Psoas muscle (tissue), 8 donors: ENCODE measurements at places on chromosomes 6 and 20. TPM values are rescaled to one million over a fixed set of nuclear protein-coding genes. Genes with fewer than 3 reads are reported as not detected.

DNA sequence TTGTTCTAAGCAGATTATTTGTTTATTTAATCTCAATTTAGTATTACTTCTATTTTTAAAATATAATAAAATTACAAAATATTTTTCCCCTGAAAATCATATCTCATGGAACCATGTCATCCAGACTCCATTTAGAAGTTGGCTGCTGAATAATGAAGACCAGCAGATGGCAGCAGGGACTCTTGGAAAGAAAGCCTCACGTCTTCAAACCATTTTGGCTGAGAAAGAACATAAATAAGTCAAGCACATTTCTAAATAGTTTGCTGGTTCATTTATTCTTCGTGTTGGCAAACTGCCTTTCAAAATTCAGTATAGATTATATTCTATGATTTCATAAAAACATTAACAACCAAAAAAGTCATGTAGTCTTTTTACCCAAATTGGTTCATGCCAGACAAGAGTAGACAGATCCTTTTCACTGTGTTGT, 71.7 kb downstream of the RCAN2 start:
- no peak for DNase-seq

- no peak for DNase-seq
These were observed 219.8 kb downstream of the LAMA2 start for GRCh38 chr6:129102741-129103140.

Gene TFAP2A
- not detected for polyA plus RNA-seq

Gene REM1
- 0.93 TPM for polyA plus RNA-seq

DNA sequence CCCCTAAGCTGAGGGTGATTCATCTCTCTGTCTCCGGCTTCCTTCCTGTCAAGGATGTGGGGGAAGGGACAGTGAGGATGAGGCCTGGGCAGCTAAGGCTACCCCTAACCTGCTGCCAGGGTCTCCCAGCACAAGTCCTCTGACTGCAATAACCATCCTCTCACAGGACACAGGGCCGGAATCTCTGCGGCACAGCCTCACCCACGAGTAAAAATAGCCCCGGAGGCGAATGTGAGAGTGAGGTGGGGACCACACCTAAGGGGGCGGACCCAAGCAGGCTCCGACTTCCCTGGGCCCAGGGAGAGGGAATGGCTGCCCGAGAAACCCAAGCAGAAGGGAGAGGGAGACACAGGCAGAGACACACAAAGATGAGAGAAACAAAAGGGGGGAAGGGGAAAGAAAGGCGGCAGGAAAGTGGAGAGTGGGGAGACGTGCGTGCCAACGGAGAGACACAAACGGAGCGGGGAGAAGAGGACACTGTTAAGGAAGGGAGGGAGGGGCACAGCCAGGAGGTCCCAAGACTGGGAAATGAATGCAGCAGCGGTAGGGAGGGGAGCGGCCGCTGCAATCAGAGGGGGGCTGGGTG, 1.4 kb downstream of the CLIC1 start:
- no peak for DNase-seq

DNA sequence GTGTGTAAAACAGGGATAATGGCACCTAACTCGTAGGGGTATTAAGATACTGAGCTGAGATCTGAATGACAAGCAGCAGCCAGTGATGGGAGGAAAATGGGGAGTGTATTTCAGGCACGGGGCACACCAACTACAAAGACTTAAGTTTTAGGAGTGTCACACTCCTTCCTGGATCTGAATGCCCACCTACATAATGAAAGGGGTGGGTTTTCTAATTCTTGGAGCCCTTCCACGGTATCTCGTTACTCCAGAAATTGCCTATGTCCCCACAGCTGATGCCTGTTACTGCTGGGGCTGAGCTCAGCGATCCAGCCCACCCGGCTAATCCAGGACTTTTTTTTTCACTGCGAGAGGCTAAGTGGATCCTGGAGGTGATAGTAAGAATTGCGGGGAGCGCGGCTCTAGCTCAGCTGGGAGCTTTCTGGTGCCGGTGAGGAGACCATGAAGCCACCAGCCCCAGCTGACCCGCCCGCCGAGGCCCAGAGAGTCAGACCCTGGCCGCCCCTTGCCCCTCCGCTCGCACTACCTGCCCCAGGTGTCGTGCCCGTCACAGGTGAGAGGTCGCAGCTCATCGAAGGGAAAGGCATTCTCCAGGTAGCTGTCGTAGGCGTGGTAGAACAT, 727 bp downstream of the EDEM2 start:
- DNase-seq = no peak

GRCh38 chr6:113439866-113440265, 417.3 kb upstream of the MARCKS start:
- no peak for DNase-seq

DNA sequence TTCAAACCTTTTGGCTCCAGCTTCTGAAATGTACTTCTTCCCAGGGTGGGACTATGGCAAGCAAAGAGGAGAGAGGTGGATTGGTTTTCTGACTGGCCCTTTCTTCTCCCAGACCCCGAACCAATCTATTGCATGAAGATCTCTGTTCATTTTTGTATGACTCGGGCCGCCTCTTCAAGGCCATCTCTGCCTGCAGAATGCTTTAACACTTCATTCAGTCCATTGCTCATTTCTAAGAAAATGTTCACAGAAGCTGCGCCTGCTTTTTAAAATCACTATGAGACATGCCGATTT, 1.6 kb downstream of the VGLL2 start:
- no peak for DNase-seq

- DNase-seq = no peak
These were observed 179.5 kb downstream of the ADAT2 start for GRCh38 chr6:143271024-143271423.

GRCh38 chr6:56231827-56232226, 15.6 kb downstream of the COL21A1 start:
- DNase-seq = no peak
